ENCODE measurements at places on chromosomes 7 and 10.
A peak's percentile ranks its signal among the peaks of the same experiment; 100 is the strongest.

DNA sequence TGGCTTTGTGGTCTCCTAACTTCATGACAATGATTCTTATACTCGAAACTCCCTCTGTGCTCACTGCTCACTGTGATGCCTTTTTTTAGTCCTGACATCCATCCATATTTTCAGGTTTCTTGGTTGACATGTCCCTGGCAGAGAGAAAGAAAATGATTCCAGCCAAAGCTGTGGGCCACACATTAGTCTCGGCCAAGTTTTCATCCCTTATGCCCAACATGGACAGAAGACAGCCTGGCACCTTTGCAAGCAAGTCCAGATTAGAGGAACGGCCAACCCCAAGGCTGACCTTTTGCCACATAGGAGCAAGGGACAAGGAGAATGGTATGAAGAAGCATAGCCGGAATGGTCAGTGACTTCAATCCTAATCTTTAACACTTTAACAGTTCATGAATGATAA lies 8.7 kb upstream of the OPALIN start:
- DNase-seq: no peak

GRCh38 chr7:4764402-4765007 lies 10.9 kb upstream of the AP5Z1 start:
- DNase-seq: no peak

GRCh38 chr7:6395898-6396595 lies 51.7 kb downstream of the DAGLB start:
- no peak for DNase-seq

- DNase-seq: no peak
Measured at GRCh38 chr10:35460852-35461460, 124.6 kb downstream of the CCNY start.

DNA sequence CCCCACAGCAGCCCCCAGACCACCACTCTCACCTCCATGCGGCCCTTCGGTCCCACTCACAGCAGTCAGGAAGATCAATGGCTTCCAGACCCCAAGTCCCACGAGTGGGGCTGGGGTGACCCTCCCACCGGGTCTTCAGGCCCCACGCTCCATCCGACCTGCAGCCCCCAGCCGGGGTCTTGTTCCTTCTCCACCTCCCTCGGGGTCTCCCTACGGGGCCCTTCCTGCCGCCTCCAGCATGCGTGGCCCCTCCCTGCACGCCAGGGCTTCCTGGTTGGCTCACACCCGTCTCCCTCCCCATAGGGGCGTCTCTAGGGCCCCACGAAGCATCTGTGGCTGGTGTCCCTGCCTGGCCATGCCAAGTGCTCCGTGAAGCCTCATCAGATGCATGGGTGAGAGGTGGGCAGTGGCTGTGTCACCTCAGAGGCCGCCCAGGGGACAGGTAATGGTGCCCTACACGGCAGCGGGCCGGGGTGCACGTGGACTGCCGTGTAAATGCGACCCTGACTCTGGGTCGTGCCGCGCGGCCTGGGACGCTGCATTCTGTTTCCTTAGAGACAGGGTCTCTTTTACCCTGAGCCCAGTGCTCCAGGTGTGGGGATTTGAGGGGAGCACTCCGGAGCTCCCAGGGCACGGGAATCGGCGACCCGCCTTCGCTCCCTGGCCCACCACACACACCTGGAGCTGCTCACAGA lies 19.9 kb downstream of the ADAP1 start:
- no peak for DNase-seq

- no peak for DNase-seq
Measured at GRCh38 chr10:99369126-99369525, 40.0 kb downstream of the CNNM1 start.

DNA sequence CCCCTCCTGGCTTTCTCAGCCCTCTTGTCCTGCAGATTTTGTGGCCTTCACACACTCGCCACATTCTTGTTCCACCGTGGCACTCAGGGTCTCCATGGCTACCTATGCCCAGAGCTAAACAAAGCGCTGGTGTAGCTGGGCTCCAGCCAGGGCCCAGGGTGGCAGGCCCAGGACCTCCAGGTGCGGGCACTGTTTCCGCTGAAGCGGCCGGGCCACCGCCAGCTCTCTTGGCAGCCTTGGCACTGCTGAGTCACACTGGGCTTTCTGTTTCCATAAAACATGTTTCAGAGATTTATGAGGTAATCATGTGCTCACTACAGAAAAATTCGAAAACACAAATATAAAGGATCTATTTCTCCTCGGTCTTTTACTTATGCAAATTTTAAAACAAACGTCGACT lies 51.3 kb downstream of the AOC1 start:
- DNase-seq: no peak

GRCh38 chr7:41655426-41655825 lies 47.5 kb downstream of the INHBA start:
- DNase-seq: no peak

- DNase-seq: no peak
Measured at GRCh38 chr7:40316176-40316575, 181.4 kb downstream of the SUGCT start.

DNA sequence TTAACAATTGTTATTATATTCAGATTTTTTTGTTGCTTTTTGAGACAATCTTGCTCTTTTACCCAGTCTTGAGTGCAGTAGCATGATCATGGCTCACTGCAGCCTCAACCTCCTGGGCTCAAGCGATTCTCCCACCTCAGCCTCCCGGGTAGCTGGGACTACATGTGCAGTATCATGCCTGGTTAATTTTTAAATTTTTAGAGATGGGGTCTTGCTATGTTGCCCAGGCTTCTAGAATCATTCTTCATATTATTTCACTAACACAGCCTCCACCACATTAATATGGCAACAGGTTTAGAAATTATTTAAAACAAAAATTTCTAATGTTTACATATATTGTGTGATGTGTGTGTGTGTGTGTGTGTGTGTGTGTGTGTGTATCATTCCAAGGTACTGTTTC lies 1.4 kb upstream of the LAMTOR4 start:
- DNase-seq: no peak

DNA sequence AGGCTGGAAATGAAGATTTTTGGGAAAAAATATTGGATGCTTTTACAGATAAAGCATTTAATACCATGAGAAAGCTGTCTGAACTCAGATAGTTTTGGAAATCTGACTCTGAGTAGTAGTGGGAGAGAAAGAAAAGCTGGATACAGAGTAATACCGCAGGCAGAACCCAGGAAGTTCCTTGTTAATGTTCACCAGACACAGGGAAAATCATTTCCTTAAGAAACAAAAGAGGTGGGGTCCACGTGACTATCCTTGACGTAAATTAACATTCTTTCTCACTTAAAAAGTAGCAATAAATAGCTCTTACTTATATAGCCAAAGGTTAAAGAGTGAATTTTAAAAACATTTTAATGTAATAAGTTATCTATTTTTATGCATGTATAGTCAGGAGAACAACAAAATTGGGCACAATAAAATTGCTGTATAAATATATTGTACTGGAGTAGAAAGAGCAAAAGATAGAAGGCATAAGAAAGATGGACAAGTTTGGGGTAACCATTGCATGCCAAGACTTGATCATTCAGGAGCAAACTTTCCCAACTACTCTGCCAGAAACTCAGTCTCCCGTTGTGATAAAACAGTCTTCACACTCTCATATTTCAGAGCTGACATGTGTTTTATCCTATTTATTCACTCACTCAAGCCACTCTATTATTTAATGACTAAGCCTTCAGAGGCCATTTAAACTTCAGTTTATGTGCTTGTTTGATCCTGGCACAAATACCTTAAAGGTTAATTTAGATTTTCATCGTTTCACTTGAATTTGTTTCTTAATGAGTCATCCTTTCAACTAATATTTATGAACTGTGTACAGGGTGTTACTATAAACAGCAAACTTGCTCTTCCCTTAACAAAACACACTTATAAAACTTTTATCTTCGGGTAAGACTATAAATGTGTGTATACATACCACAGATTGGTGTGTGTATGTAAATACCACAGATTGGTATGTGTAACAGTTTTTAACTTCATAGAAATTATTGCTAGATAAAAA lies 143.1 kb downstream of the GNAI1 start:
- DNase-seq: no peak

- DNase-seq: no peak
Measured at GRCh38 chr7:30634193-30634626, 39.5 kb downstream of the GARS1 start.

GRCh38 chr10:63710703-63711102 lies 189.5 kb downstream of the REEP3 start:
- DNase-seq: no peak

GRCh38 chr10:7547829-7548228 lies 118.9 kb downstream of the ITIH5 start:
- DNase-seq: no peak

DNA sequence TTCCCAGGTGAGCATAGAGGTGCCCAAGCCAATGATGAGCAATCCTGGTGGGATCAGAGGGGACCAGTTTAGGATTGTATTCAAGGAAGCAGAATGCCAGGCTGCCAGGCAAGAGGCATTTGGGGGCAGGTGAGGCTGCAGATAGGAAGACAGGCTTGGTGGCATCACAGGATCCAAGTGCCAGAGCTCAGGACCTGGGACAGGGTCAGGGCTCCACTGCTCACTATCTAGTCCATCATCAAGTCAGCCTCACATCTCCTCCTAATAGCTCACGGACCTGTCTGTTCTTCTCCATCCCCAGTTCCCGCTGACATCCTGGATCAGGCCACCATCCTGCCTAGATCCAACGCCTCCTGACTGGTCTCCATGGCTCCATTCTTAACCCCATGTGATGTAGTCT lies 47.6 kb downstream of the CYP26A1 start:
- DNase-seq: no peak

GRCh38 chr7:154409703-154410311 lies 357.6 kb downstream of the DPP6 start:
- peak; percentile 16 for DNase-seq

- no peak for DNase-seq
Measured at GRCh38 chr7:1661461-1661860, 8.6 kb upstream of the ELFN1 start.

Data from HAP-1 (cell line).